Sigmoid colon (tissue), 7 donors: ENCODE measurements at places on chromosomes 13 and 19. TPM values are rescaled to one million over a fixed set of nuclear protein-coding genes. Genes with fewer than 3 reads are reported as not detected.
A peak's percentile ranks its signal among the peaks of the same experiment; 100 is the strongest.

The FBL gene
- total RNA-seq: 147 TPM

DNA sequence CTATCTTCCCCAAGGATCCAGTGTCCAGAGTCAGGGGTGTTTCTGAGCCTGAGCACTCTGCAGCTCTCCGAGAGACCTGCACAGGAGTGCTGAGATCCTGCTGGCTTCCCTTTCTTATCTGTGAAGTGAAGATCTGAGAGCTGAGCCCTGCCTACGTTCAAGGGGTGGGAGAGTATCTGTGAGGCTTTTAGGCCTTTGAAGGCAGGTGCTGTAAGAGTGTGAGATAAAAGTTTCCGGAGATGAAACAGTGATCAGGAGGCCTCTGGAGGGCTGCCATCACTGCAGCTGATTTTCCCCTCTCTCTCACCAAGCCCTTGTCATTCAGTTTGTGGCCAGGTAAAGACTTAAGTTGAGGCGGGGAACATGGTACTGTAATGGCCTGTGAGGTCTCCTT is 83.1 kb downstream of the AKAP11 start:
- DNase-seq: no peak

The MYH14 gene
- 0.95 TPM for total RNA-seq

- DNase-seq: no peak
These were observed 472.8 kb downstream of the OLFM4 start for GRCh38 chr13:53501387-53501786.

The ZFP14 gene
- total RNA-seq: 6.3 TPM

The ZNF625 gene
- total RNA-seq: 8.0 TPM

The TNFRSF19 gene
- total RNA-seq: 4.2 TPM

DNA sequence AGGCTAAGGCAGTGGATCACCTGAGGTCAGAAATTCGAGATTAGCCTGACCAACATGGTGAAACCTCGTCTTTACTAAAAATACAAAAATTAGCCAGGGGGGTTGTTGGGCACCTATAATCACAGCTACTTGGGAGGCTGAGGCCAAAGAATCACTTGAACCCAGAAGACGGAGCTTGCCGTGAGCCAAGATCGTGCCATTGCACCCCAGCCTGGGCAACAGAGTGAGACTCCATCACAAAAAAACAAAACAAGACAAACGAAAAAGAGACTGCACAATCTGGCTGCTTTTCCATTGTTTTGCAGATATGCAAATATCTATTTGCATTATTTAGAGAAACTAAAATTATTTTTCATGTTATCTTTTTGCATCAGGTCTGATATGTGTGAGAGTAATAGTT is 83.6 kb downstream of the ZNF486 start:
- no peak for DNase-seq

The AMH gene
- total RNA-seq: 0.99 TPM

DNA sequence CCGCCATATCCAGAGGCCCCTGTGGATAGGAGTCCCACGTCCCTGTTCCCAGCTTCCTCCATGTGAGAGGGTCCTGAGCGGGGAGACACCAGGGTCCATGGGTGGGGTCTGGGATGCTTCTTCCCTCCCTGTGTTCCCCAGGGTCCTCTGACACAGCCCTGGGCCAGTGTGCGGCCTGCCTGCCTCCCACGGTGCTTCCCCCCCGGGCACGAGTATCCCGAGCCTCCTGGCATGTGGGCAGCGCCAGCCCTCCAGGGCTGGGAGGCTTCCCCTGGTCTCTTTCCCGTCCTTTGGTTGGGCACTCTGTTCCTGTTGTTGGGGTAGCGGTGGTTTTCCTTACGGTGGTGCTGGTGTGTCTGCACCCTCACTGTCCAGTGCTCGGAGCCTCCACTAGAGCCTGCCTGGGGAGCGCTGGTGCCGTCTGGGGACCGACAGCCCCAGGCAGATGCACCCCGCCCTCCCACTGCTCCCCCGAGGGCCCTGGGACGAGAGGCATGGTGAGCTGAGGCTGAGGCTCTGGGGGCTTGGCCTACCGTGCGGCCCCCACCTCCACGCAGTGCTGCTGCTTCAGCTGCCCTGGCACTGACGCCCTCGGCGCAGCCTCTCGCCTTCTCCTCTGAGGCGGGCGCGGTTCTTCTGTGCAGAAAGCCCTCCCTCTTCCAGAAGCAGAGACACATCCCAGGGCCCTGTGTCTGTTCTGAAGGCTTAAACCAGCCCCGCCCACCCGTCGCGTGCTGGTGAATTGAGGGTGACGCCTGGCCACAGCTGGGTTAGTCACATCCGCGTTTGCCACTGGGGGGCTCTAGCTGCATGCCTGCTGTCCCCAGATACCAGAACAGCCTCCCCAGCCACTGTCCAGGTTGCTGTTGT is 27.9 kb downstream of the PLEKHJ1 start:
- DNase-seq: peak; percentile 85

DNA sequence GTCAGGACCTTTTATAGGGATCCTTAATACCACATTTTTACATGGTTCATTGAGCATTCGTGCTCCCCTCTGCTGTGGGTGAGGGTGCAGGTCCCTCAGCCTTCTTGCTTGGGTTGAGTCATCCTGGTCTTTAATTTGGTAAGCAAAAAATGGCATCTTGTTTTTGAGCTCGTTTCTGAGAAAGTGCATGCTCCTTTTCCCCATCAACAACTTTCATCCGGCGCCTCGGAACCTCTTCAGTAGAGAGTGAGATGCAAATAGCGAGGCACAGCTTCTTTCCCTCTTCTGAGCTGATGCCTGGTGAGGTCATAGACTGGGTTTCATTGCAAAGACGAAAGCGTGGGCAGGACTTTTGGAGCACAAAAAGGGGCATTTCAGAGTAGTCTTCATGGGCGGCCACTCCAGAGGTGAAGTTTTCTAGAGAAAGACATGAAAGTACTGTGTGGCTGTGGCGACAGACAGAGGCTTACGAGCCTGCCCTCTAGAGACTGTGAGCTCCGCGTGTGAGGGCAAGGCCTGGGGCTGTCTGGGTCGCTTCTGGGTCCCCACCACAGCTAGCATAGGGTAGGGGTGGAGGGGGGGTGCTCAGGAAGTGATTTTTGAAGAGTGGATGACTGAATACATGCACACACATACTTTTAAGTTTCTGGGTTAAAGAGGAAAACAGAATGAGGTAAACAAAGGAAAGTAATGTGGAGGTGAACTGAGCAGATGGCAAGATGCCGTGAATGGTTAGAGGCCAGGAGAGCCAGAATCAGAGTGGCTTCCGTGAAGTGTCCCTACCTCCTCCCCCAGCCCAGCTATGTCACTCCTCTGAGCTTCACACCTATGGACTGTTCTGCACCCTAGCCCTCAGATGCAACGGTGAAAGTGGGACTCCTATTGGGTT is 44.3 kb downstream of the BBC3 start:
- no peak for DNase-seq

- DNase-seq: no peak
These were observed 53.8 kb downstream of the MBNL2 start for GRCh38 chr13:97275776-97276501.

DNA sequence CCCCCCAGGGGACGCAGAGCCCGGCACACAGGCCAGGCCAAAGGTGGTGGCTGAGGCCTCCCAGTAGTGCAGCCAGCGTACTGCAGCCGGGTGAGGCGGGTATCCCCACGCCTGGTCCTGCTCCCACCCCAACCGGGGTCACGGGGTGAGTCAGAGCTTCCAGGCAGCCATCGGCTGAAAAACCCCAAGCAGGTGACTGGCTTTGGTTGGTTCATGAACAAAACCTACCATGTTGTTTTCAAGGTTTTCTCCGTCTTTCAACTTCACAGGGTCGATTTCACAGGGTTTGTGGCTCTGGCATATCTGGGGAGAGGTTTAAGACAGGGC is 42.1 kb upstream of the C13orf46 start:
- DNase-seq: no peak

- no peak for DNase-seq
These were observed 28.3 kb upstream of the FFAR2 start for GRCh38 chr19:35419805-35420204.

GRCh38 chr13:96089139-96089538 is 768 bp upstream of the HS6ST3 start:
- DNase-seq: no peak

The C19orf85 gene
- total RNA-seq: not detected

The DACT3 gene
- 87.2 TPM for total RNA-seq

The XRCC1 gene
- total RNA-seq: 22.8 TPM

DNA sequence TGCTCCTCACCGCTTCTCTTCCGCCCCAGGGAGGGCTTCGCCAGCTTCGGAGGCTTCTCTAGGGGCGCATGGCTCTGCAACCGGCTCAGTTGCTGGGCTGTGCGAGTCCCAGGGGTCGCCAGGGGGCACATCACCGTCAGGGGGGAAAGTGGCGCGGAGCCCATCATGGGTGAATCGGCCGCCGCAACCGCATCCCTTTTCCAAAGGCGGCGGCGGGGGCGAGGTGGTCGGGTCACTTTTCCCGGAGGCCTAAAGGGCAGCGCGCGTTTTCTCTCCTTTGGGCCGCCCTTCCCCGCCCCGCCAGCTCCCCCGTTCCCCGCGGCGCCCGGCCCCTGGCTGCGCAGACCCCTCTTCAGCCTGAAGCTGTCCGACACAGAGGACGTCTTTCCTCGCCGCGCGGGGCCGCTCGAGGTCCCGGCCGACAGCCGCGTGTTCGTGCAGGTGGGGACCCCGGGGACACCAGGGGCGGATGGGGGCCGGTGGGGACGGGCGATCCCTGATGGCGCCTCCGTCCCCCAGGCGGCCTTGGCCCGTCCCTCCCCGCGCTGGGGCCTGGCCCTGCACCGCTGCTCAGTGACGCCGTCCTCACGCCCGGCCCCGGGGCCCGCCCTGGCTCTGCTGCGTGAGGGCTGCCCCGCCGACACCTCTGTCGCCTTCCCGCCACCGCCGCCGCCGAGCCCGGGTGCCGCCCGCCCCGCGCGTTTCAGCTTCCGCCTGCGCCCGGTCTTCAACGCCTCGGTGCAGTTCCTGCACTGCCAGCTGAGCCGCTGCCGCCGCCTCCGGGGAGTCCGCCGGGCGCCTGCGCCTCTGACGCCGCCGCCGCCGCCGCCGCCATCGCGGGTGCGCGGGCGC is 1.7 kb downstream of the TGFBR3L start:
- DNase-seq: no peak

- no peak for DNase-seq
These were observed 132.7 kb upstream of the KL start for GRCh38 chr13:32883474-32883873.

The ALG5 gene
- 36.0 TPM for total RNA-seq

The RUBCNL gene
- 2.0 TPM for total RNA-seq

The ZNF85 gene
- 3.6 TPM for total RNA-seq

- no peak for DNase-seq
These were observed 4.2 kb downstream of the SSC5D start for GRCh38 chr19:55492362-55492944.

- DNase-seq: no peak
These were observed 53.3 kb downstream of the OXGR1 start for GRCh38 chr13:96940961-96941360.

GRCh38 chr19:52734331-52734892 is 432 bp downstream of the ZNF611 start:
- peak; percentile 70 for DNase-seq

The OR7D2 gene
- not detected for total RNA-seq

GRCh38 chr19:18745012-18745735 is 45.9 kb downstream of the COMP start:
- no peak for DNase-seq

DNA sequence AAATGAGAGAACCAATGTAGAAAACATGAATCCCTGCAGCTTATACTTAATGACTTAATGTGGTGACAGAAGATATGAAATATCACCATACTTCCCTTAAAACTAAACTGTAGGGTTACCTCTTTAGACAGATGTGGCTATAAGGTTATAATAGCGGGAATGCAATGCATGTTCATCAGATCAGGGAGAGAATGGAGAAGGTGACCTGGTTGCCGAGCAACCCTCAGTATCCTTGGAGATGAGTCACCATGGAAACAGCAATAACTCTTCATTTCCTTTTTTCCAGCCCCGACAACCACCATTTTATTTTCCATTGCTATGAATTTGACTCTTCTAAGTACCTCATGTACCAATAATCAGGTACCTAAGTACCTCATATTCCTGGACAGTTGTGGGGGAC is 28.0 kb upstream of the ZNF835 start:
- no peak for DNase-seq

DNA sequence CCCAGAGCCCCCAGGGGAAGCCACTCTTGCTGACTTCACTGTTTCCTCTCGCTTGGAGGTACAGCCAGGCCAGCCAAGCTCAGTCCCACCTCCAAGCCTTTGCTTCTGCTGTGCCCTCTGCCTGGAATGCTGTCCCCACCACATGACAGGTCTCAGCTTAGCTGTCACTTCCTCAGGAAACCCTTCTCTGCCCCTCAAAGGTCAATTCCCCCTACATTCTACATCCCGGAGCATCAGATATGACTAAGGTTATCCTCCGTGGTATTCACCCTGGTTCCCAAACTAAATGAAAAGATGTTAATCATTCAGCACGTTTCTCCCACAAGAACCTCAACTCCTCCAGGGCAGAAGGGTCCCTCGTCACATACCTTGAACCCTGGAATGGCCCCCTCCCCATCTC is 53.5 kb downstream of the PTPRS start:
- no peak for DNase-seq

GRCh38 chr19:34662919-34663318 is 14.0 kb downstream of the SCGB2B2 start:
- DNase-seq: no peak

- no peak for DNase-seq
These were observed 1.1 kb downstream of the ZFP30 start for GRCh38 chr19:37654118-37654517.

GRCh38 chr13:47511647-47512046 is 489.4 kb downstream of the SUCLA2 start:
- no peak for DNase-seq

DNA sequence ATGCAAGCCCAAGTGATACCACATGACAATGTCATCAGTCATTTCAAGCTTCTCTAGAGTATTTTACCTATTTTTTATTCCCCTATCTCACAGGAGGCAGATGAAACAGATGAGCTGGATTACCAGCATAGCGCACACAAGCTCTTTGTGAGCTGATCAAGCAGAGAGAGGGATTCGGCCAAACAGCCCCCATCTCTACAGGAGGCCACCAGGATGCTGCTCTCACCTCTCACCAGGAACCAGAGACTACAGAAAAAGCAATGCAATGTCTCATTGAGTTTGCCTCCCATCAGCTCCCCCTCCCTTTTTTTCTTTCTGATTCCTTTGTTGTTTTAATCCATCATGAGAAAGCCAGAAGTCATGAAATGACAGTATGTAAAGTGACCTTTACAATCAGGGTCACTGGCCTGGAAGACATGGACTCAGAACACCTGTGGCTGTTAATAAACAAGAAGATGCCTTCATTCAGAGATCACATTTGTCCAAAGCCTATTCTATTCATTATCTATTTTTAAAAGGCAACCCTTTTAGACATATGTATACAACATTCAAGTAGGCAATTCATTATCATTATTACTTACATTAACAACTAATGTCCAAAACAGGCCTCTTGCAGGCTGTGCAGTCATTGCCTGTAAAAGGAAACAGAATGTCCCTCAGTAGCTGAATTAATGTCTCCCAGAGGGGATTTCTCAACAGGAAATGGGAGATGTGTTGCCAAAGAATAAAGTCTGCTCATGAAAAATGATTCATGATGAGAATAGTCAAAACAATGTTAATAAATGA is 656.6 kb downstream of the TBC1D4 start:
- DNase-seq: no peak

The OR10H1 gene
- total RNA-seq: not detected

- no peak for DNase-seq
These were observed 4.6 kb downstream of the TMEM147 start for GRCh38 chr19:35549879-35550523.

GRCh38 chr19:41529484-41530183 is 46.3 kb upstream of the CEACAM21 start:
- no peak for DNase-seq

- no peak for DNase-seq
These were observed 24.8 kb downstream of the KDM4B start for GRCh38 chr19:4993683-4994082.
